ENCODE measurements at places on chromosomes 16 and 17. TPM values are rescaled to one million over a fixed set of nuclear protein-coding genes. Genes with fewer than 3 reads are reported as not detected.

DNA sequence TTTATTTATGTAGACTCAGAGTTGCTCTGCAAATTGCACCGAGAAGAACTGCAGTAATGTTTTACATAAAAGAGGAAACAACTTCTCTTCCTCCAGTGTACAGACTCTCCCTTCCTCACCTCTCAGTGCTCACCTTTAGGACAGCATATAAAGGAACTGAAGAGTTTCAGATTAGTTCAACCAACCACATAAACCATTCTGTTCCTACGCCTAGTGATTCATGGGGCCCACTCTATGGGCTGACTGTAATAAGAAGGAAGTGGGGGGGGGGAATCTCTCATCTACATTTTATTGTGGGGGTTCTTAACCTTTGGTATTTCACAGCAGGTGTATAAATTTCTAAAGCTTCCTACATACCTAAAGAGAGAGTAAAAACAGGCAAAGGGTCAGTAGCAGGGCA lies 18.3 kb downstream of the ZSWIM7 start:
- H3K4me1 ChIP-seq: no peaks in the 10 kb centered on the region
- H3K36me3 ChIP-seq: peaks cover 4% of the 10 kb centered on the region
- DNase-seq: no peak
- H3K4me3 ChIP-seq: no peak overlapping the region
- no peaks in the 10 kb centered on the region for H3K27me3 ChIP-seq
- H3K27ac ChIP-seq: no peak overlapping the region

DNA sequence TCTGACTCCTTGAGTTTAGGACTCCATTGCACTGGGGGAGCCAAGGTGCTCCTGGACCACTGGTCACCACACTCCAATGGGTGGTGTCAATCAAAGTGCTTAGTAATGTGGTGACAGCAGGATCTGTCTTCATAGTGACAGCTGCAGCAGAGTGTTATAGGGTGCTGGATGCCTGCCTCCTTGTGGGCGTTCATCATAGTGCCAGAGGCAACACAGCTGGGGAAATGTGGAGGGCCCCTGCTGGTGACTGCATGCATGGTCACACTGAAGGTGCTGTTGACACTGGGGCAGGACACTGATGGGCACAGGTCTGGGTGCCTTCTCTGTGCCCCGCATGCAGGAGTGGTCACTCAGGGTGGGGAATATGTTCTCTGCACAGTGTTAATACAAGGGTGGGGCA lies 177.5 kb upstream of the CDH8 start:
- peaks cover 12% of the 10 kb centered on the region for H3K4me1 ChIP-seq
- H3K36me3 ChIP-seq: no peaks in the 10 kb centered on the region
- DNase-seq: peak; percentile 43
- no peak overlapping the region for H3K4me3 ChIP-seq

- no peaks in the 10 kb centered on the region for H3K36me3 ChIP-seq
- H3K4me3 ChIP-seq: no peak overlapping the region
- H3K27ac ChIP-seq: no peak overlapping the region
- no peaks in the 10 kb centered on the region for H3K27me3 ChIP-seq
Measured at GRCh38 chr17:36030956-36031355, 13.2 kb upstream of the CCL23 start.

GRCh38 chr16:29694384-29695195 lies 15.6 kb downstream of the QPRT start:
- H3K4me1 ChIP-seq: no peaks in the 10 kb centered on the region
- no peaks in the 10 kb centered on the region for H3K27me3 ChIP-seq
- no peak overlapping the region for H3K27ac ChIP-seq
- H3K4me3 ChIP-seq: no peak overlapping the region
- no peaks in the 10 kb centered on the region for H3K36me3 ChIP-seq

- no peak overlapping the region for H3K4me3 ChIP-seq
- peaks cover 10% of the 10 kb centered on the region for H3K4me1 ChIP-seq
- no peaks in the 10 kb centered on the region for H3K36me3 ChIP-seq
- no peak for DNase-seq
- H3K27me3 ChIP-seq: no peaks in the 10 kb centered on the region
- no peak overlapping the region for H3K27ac ChIP-seq
Measured at GRCh38 chr16:86877108-86877507, 298.8 kb downstream of the FOXL1 start.

DNA sequence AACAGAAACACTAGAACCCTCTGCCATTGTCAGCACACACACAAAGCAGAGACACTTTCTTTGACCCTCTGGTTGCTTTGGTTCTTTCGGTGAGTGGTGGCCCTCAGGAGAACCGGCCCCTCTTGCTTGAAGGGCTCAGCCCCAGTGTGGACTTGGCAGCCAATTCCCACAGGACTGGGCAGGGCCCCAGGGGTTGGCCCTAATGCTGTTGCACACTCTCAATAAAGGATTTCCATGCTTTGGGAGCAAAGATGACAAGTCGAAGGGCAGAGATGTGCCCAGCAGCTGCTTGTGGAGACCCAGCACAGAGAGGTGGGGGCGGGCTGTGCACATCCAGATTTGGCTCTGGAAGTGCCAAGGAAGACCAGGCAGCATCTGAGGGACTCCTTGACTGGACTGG lies 149.0 kb downstream of the NTN1 start:
- peaks cover 16% of the 10 kb centered on the region for H3K4me1 ChIP-seq
- no peak overlapping the region for H3K4me3 ChIP-seq
- H3K27me3 ChIP-seq: no peaks in the 10 kb centered on the region
- DNase-seq: no peak
- no peak overlapping the region for H3K27ac ChIP-seq

The TNFRSF13B gene
- total RNA-seq: not detected

- no peak overlapping the region for H3K4me3 ChIP-seq
- no peaks in the 10 kb centered on the region for H3K27me3 ChIP-seq
- no peaks in the 10 kb centered on the region for H3K36me3 ChIP-seq
- DNase-seq: no peak
- no peak overlapping the region for H3K27ac ChIP-seq
- peaks cover 7% of the 10 kb centered on the region for H3K4me1 ChIP-seq
Measured at GRCh38 chr17:71505200-71505599, 615.6 kb upstream of the SOX9 start.

DNA sequence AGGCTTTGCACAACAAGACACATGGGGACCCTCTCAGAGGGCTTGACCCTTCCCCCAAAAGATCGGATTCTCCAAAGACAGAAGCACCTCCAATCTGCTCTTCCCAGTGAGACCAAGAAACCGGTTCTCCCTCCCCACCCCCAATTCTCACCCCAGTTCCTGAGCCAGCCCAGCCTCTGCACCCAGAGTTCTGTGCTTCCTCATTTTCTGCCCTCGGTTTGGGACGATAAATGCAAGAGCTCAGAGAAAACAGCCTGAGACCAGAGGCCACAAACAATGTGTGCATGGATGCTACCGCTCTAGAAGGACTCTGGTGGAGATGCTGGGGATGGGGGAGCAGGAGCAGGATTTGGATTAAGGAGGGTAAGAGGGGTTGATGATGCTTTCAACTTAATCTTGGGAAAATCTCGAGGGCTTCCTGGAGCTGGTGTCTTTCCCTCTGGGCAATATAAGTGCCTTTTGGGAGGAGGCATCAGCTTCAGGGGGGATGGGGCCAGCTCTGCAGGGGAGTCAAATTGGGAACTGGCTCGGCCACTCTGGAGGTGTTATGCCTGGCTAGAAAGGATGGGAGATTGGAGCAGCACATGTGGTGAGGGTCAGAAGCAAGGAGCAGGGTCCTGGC lies 6.0 kb downstream of the KRT15 start:
- H3K27me3 ChIP-seq: no peaks in the 10 kb centered on the region
- DNase-seq: no peak
- H3K27ac ChIP-seq: no peak overlapping the region
- no peaks in the 10 kb centered on the region for H3K36me3 ChIP-seq
- H3K4me1 ChIP-seq: peaks cover 15% of the 10 kb centered on the region

DNA sequence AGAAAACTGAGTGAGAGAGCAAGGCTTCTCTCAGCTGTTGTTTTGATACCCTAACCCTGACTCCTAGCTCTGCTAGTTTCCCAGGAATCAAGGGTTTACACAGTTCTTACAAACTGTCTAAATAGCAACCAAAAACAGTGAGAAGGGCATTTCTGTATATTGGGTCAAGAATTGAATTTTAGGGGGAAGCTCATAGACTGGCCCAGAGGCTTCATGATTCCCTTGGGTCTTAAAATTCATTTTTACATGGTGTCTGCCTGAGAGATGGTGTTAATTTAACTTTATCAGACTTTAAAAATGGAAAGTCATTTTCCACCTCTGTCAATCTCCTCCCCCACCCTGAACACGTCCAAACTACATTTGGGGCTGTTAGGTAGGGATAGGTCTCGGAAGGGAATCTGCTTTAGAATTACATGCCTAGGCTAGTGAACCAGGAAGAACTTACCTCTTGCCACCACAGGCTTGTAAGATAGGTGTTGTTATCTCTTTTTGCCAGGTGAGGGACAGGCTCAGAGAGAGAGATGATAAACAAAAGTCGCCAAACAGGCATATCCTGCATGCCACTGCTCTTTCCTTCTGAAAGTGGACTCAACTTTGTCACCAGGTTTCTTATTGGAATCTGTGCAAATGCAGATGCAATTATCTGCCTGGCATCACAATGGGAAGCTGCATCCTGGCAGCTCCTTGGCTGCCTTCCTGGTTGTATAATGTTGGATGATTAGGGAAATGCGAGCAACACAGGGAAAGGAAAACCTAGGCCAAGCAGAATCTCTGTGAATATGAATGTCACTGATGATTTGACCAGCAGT lies 3.1 kb downstream of the PHAF1 start:
- no peak overlapping the region for H3K27ac ChIP-seq
- no peak for DNase-seq
- H3K4me1 ChIP-seq: peaks cover 13% of the 10 kb centered on the region
- H3K27me3 ChIP-seq: peaks cover 7% of the 10 kb centered on the region
- no peak overlapping the region for H3K4me3 ChIP-seq
- no peaks in the 10 kb centered on the region for H3K36me3 ChIP-seq

- H3K36me3 ChIP-seq: no peaks in the 10 kb centered on the region
- H3K4me1 ChIP-seq: peaks cover 11% of the 10 kb centered on the region
- H3K27me3 ChIP-seq: no peaks in the 10 kb centered on the region
- H3K4me3 ChIP-seq: no peak overlapping the region
- H3K27ac ChIP-seq: no peak overlapping the region
Measured at GRCh38 chr16:72091217-72091616, 2.2 kb downstream of the TXNL4B start.

DNA sequence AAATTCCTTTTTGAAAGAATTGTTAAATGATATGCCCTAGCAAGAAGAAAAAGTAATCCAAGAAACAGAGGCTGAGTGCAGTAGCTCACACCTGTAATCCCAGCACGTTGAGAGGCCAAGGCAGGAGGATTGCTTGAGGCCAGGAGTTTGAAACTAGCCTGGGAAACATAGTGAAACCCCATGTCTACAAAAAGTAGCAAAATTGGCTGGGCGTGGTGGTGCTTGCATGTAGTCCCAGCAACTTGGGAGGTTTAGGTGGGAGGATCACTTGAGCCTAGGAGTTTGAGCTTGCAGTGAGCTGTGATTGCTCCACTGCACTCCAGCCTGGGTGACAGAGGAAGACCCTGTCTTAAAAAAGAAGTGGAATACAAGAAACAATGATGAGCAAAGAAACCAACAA lies 56.1 kb downstream of the NT5M start:
- H3K4me1 ChIP-seq: no peaks in the 10 kb centered on the region
- H3K27ac ChIP-seq: no peak overlapping the region
- no peak for DNase-seq
- H3K4me3 ChIP-seq: no peak overlapping the region
- no peaks in the 10 kb centered on the region for H3K27me3 ChIP-seq
